ENCODE measurements at places on chromosomes 2 and 18.

GRCh38 chr2:202726070-202726469, 91.3 kb downstream of the FAM117B start:
- no peak for DNase-seq

DNA sequence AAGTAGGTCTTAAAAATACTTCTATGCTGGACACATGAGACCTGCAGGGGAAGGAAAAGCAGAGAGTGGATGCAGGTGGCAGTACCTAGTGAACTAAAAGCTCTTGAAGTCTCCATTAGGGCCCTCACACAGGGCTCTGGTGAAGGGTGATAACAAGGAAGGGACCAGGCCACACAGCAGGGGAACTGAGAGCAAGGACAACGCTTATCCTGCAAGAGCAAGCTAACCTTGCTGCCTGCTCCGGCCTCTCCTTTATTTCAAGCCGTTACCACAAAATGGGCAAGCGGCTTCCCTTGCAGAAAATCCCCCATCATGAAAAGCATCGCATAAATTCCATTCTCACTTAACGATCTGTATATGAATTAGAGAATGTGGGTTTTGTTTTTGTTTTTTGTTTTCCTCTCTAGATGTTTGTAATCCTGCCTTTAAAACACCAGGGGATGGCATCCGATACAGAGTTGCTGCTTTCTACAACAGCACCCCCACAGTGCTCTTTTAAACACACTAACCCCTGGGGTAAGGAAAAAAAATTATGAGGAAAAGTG, 64.5 kb downstream of the CACNB4 start:
- no peak for DNase-seq

DNA sequence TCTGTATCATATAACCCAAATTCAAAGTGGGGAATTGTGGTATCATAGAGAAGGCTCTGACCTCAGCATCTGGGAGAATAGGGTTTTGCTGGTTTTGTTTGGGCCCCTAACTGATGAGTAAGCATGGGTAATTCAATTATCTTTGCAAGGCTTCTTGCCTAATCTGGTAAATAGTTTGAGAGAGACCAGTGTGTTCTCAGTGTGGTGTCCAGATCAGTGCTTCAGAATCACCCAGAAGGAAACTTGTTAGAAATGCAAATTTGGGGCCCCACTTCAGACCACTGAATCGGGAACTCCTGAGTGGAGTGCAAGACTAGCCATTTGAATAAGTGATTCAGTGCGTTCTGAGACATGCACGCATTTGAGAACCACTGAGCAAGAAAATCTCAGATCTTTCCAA, 282.7 kb downstream of the EPHA4 start:
- peak; percentile 59 for DNase-seq

- DNase-seq = no peak
These were observed 4.5 kb downstream of the SLC14A1 start for GRCh38 chr18:45728336-45729010.

DNA sequence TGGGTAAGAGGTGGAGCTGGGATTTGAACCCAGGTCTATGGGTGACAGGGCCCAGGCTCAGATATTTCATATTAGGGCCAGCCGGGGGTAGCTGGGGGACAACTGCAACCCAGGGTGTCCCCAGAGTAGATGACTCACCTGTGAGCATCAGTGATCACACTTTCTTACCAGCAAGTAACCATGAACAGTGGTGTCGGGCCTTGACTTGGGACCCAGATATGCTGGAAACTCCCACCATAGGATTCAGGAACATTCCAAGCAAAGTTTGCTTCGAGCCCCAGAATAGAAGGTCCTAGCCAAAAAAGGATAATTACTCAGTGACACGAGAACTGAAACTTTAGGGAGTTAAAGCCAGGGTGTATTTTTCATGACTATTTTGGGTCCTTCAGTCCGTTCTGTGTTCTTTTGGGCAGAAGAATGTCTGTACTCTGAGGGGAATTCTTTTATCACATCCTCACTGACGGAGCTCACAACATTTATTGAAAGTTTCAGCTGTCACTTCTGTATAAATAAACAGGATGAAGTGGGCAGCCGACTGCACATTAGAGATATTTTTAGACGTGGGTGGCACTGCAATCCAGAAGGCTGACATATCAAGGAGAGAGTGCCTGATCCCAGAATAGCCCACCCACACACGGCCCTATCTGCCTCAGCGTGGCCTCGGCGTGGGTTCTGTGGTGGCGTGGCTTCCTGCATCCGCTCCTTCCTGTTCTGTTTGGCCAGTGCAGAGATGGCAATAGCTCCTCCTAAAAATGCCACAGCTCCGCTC, 45.6 kb downstream of the RAMP1 start:
- peak; percentile 20 for DNase-seq

- DNase-seq = no peak
These were observed 104.5 kb downstream of the COL6A3 start for GRCh38 chr2:237309416-237309815.

GRCh38 chr18:22040533-22040932, 128.9 kb upstream of the GATA6 start:
- no peak for DNase-seq

- DNase-seq = no peak
These were observed 83.4 kb downstream of the MYCN start for GRCh38 chr2:16023506-16024360.

- DNase-seq = peak; percentile 49
These were observed 112.3 kb downstream of the BCL2 start for GRCh38 chr18:63207143-63207790.

DNA sequence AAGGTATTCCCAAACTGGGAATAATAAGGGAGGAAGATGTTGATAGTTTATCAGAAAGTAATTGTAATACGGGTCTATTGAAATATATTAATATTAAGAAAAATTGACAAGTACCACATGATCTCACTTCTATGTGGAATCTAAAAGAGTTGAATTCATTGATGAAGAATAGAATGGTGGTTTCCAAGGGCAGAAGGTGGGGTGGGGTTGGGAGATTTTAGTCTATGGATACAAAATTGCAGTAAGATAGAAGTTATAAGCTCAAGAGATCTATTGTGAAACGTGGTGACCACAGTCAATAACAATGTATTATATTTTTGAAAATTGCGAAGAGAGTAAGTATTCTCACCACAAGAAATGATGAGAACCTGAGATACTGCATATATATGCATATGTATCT, 38.9 kb downstream of the COL3A1 start:
- no peak for DNase-seq

DNA sequence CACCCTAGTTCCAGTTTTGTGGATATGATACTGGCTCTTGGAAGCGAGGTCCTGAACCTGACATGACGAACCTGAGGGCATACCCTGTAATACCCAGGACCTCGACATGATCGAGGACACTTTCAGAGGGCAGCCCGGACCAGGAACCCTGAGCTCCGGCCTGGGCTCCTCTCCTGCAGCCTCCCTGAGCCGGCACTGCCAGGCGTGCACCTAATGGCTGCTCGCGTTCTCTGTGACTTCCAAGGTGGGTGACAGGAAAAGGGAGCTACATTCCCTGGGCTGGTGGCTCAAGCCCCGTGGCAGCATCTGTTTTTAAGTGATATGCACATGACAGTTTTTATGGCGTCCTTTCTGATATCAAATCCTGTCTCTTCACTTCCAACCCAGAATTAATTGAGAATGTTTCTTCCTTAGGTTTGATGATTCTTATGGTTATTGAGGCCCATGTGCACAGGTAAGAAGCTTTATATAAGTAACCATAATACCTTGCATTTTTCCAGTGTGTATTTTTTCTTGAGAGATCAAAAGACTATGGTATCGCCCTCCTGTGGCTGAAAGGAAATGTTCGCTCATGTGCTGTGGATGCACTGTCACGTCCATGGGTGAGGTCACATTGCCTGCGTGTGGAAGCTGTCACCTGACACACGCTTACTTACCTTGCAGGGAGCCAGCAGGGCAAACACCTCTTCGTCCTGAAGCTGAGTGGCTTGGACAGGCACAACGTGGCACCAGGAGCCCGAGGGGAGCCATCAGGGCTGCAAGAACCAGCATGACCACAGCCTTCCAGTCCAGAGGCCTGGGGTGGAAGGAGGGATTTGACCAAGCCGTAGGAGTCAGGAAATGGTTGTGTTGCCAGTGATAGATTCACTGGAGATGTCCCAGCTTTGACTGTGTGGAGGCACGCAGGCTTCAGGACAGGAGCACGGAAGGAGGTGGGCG, 367.4 kb upstream of the MYT1L start:
- DNase-seq = peak; percentile 37

DNA sequence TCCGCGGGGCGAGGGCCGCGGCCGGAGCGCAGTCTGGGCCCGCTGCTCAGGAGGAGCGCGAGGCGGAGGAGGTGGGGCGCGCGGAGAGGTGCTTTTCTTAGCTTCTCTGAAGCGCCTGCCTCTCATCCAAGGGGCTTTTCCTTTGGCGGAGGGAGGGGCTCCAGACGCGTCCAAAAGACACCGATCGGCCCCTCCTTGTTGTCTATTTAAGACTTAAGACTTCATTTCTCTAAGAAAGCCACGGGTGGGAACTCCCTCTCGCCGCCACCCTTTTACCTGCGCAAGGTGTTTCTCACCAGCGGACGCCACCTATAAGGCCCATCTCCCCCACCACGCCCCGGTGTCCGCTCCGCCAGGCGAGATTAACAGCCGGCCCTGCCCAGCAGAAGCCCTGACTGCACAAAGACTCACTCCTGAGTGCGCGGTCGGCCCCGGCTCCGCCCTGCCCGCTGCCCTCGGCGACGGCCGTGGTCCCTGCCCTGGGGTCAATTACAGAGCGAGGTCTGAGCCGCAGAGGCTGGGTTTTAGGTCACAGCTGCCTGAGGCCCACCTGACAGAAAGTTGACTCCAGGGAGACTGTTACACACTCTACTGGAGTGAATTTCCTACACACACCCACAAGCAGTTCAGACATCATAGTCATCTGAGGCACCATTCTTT, at the start of gene DSC2:
Gene DSC2 (minus strand): TSS at position 397 of the 660 bp plus-strand sequence. CDS start 450 bp downstream, outside the sequence.
- DNase-seq = no peak

GRCh38 chr2:137888845-137889244, 75.4 kb upstream of the HNMT start:
- DNase-seq = no peak

DNA sequence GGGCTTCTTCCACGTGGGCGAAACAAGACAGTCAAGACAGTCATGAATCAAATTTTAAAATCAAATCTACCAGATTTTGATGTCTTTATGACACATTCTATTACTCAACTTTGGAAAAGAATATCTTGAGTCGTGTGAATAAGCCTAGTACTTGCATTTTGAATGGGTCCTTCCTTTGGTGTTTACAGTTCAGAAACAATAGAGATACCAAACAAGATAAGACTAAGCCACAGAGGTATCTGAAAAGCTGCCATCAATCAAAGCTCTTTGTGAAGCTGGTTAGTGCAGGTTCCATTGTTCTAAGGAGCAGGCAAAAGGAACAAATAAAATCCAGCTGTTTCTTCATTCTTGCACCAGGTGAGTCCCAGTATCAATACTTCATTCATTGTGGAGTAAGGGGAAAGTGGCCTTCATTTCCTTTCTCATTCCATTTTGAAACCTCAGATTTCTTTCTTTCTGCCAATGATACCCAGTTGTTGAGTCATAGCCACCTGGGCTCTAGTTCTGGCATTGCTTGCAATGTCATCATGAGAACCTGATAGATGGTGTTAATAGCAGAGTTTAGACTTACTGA, 151.7 kb upstream of the L3MBTL4 start:
- DNase-seq = no peak

- DNase-seq = no peak
These were observed 783.0 kb upstream of the ZEB2 start for GRCh38 chr2:145302886-145303285.

DNA sequence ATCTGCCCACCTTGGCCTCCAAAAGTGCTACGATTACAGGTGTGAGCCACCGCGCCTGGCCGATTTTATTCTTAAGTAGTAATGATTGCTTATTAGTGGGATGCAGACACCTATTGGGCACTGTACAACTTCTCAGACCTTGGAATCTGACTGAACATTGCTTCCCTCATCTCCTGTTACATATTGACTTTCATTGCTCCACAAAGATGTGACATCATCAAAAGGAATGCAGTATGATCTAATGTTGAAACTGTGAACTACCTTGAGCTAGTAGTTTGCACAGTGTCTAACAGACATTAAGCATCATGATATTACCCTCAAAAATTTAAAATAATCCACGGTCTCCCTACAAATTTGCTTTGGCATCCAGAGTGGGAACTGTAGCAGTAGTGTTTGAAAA, 109.8 kb upstream of the SIX2 start:
- DNase-seq = no peak

GRCh38 chr18:69844656-69845055, 103.0 kb downstream of the CD226 start:
- no peak for DNase-seq

- DNase-seq = no peak
These were observed 488.6 kb upstream of the SMIM21 start for GRCh38 chr18:75915941-75916623.

DNA sequence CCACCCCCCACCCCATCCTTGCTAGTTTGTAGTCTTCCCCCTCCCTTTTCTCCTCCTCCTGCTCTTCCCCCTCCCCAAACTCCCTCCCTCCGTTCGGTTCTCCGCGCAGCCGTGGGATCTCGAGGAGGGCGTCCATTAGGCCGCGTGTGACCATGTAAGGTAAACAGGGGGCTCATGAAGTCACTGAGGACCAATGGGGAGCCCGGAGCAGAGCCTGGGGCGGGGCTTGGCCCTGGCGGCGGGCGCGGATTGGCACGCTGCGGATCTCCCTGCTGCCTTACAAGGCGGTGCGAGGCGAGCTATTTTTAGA, 246 bp upstream of the KLF7 start:
- DNase-seq = no peak

DNA sequence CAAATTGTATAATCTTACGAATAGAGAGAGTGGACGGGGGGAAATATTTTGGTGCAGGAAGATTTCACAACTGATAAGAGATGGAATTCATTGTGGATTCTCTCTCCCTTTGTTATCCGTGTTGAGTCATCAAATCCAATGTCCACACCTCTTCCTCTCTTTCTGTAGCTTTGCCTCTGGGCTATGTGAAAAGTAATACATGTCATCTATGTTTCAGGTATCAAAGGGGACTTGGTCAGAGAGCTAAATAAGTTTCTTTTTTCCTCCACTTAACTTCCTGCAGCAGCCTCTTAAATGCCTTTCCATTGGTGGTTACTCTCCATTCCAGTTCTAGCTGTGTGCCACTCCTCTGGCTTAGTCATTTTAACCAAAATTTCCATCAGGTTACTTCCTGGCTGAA, 169.3 kb upstream of the NXPH2 start:
- DNase-seq = no peak

DNA sequence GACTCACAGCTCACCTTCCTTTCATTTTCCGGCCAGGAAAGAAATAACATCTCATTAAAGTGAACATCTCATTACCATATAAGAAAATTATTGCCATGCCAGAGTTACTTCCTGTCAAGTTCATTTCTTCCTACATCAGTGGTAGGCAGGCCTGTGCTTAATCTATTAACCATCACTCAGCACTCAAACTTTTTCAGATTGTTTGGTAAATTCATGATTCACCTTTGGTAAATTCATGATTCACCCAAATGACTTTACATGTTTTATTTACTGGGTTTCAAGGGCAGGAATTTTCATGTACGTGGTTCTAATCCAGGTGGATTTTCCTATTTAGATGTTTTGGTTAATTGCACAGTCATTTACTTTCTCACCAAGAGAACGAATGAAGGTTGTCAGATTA, 116.5 kb downstream of the CSRNP3 start:
- DNase-seq = no peak

- DNase-seq = no peak
These were observed 18.9 kb downstream of the SALL3 start for GRCh38 chr18:78998371-78999071.
